NCI-H1417 (cell line): ENCODE measurements at places on chromosomes 5 and 9.

DNA sequence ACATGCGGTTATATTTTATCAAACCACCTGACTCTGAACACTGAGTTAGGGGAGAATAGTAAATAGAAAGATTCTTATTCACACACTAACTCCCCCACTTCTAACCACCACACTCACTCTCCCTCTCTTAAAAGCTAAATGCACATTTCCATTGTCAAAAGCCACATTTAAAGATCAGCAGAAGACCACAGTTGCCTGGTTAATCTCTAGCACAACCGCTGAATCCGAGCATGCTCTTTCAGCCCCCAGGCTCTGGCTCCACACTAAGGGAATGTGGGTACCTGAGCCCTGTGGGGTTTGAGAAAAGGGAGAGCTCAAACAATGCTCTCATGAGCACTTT lies 35.7 kb downstream of the PFDN1 start:
- no peak for DNase-seq

DNA sequence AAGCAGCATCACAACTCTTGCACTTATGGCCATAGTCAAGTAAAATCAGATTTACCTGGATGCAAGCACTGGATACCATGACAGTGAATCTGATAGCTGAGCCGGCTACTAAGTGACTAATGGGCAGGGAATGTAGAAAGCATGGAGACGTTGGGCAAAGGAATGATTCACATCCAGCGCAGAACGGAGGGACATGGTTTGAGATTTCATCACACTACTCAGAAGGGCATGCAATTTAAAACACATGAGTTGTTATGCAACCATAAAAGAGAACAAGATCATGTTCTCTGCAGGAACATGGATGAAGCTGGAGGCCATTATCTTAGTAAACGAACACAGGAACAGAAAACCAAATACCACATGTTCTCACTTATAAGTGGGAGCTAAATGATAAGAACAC lies 169.1 kb upstream of the PIK3R1 start:
- DNase-seq = no peak

- DNase-seq = peak; percentile 68
Observed at GRCh38 chr9:134325813-134326723, at the start of gene RXRA. Gene RXRA (plus strand): TSS chr9:134326455. CDS start chr9:134326632, 177 bp downstream.

- DNase-seq = no peak
Observed at GRCh38 chr5:133732536-133732935, 120.2 kb upstream of the FSTL4 start.

DNA sequence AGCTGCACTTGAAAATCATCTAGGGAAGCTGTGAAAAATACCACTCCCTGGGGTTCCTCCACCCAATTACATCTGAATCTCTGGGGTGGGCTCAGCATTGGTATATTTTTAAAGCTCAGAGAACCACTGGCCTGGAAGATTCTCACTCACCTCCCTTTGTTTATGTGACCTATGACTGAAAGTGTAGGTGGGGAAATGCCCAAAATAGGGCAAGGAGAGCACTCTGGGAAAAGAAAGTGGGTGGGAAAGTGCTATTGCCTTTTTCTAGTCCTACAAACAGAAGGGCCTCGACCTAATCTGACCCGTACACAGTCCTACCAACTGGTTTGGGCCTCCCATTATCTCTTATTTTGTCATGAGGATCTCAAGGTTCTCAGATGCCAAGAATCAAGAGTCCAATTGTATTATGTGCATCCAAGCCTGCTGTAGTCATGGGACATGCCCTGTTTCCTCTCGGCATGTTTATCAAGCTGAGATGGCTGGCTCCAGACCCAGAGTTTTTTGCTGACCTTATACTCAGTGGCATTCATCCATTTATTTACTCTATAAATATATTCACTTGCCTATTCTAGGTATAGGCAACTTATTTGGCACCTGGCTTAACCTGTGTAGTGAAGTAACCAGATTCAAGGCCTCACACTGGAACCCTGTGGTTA lies 483.7 kb downstream of the ENC1 start:
- no peak for DNase-seq

GRCh38 chr5:172523146-172523745 lies 68.9 kb upstream of the SH3PXD2B start:
- DNase-seq = no peak

GRCh38 chr9:134419000-134419683 lies 92.9 kb downstream of the RXRA start:
- DNase-seq = peak; percentile 15

DNA sequence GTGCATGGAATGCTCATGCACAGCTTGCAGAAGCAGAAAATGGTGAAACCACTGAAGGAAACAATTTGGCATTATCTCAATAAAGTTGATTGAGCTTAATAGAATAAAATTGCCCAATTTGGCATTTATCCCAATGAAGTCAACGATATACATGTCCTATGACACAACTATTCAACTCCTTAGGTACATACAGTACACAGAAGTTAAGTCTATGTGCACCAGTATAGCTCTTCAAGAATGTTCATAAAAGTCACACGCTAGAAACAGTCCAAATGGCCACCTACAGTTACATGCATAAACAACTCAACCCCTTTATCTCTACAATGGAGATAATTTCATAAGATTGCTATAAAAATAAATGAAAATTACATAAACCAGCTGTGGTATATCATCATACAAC lies 184.5 kb downstream of the DENND1A start:
- DNase-seq = no peak

- DNase-seq = no peak
Observed at GRCh38 chr5:130693509-130693908, 471.5 kb downstream of the HINT1 start.

DNA sequence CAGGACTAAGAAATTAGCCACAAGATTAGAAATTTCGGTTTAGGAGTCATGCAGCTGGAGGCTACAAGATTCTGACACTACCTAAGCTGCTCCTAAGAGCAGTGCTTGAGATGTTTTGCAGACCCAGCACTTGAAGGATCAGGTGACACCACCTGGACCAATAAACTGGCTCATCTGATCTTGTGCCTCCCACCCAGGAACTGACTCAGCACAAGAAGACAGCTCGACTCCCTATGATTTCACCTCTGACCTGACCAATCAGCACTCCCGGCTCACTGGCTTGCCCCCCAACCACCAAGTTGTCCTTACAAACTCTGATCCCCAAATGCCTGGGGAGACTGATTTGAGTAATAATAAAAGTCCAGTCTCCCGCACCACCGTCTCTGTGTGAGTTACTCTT lies 170.4 kb downstream of the TTC39B start:
- DNase-seq = no peak

GRCh38 chr5:38666668-38667498 lies 110.4 kb upstream of the LIFR start:
- DNase-seq = no peak

DNA sequence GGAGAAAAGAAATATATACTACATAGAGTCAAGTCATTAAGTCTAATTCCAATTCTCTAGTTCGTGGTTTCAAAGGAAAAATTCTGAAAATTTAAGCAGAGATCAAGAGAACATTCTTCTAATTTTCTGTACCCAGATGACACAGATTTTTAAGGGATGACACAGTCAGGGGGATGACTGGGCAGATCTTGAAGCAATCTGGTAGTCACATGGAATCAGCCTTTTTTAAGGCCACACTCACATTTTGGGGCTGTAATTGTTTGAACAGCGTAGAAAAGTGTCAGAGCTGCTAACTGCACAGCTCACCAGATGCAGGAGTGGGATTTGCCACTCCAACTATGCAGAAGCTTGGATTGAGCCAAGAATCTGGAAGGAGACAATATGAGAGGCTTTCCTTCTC lies 20.4 kb downstream of the PDE4D start:
- no peak for DNase-seq

DNA sequence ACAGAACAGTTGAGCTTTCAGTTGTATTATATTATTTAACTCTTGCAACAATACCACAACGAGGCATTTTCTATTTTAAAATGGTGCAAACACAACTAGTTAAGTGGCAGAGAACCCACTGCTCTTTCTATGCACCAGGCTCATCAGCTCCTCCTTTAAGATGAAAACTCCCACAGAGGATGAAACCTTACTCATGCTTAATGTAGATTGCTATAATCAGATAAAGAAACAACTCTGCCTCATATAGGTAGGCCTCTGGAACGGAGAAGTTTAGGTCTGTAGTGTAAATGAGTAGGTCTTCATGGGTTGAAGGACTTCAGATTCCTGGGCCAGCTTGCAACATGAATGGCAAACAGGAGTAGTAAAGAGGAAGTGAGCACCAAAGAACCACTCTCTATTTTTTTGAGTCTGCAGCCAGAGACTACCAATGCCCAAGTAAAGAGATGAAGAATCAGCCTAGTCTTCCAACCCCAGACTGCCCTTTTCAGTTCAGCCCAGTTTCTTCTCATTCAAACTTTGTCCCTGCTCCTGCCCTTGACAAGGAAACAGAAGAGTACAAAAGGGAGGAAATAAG lies 33.9 kb downstream of the HACD4 start:
- DNase-seq = no peak

DNA sequence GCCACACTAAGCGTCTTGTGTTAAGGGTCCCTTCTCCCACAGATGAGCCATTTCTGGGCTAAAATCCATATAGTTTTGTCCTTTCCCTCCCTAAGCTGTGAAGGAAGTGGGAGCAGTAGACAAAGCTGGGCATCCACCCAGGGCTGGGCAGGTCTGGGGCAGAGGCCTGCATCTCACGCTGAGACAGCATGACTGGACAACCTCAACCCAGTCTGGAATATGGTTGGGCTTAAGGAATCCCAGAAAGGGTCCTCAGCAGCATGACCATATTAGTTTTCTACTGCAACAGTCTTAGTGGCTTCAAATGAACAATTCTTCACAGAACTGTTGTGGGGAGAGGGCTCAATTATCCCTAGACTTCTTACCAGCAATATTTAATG lies 173.8 kb downstream of the AUH start:
- no peak for DNase-seq

DNA sequence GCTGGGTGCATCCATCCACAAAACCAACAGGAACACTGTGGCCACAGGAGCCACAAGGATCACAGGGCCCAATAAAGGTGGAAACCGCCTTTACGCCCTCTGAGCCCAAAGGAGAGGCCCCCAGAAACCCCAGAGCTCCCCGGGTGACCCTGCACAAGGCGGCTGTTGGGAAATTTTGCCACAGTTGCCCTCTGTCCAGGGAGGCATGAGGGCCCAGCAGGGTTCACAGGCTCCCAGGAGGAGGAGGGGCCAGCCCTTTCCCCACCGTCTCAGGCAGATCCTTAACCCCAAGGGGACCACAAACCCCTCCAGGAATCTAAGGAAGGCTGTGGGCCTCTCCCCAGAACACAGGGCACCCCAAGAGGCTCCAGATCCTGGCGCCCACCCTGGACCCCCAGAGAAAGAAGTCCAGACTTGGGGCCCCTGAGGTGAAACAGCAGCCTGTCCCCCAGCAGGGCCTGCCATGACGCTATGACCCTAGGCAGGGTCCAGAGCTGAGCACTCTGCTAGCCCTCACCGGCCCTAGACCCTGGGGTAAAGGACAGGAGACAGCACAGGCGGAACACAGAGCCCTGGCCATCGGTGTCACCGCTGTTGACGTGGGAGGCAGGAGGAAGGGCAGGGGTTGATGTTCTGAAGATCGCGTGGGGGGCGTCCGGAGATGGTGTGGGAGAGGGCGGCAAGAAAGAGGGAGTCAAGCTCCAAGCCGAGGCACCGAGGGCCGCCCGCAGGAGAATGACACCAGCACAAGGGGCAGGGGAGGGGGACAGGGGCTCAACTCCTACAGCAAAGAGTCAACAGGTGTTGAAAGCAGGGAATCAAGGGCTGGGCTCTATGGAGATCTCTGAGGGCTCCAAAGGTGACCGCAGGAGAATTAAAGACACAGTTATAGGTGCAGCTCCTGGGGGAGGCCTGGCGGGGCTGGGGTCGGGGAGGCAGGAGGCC lies 97.5 kb downstream of the VAV2 start:
- no peak for DNase-seq

- DNase-seq = no peak
Observed at GRCh38 chr5:78896132-78896531, 89.0 kb downstream of the ARSB start.

GRCh38 chr9:124654431-124654830 lies 116.7 kb downstream of the NR6A1 start:
- DNase-seq = no peak

DNA sequence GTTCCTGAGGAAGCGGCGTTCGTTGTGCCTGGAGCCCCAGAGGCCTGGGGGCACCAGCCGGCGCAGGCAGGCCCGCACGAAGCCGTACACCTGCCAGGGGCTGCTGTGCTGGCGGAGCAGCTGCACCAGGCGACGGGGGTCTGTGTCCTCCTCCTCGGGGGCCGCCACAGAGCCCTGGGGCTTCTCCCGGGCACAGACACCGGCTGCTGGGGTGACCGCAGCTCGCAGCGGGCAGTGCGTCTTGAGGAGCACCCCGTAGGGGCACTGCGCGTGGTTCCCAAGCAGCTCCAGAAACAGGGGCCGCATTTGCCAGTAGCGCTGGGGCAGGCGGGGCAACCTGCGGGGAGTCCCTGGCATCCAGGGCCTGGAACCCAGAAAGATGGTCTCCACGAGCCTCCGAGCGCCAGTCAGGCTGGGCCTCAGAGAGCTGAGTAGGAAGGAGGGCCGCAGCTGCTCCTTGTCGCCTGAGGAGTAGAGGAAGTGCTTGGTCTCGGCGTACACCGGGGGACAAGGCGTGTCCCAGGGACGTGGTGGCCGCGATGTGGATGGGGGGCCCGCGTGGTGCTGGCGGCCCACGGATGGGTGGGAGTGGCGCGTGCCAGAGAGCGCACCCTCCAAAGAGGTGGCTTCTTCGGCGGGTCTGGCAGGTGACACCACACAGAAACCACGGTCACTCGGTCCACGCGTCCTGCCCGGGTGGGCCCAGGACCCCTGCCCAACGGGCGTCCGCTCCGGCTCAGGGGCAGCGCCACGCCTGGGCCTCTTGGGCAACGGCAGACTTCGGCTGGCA lies 1.3 kb downstream of the TERT start:
- DNase-seq = no peak

DNA sequence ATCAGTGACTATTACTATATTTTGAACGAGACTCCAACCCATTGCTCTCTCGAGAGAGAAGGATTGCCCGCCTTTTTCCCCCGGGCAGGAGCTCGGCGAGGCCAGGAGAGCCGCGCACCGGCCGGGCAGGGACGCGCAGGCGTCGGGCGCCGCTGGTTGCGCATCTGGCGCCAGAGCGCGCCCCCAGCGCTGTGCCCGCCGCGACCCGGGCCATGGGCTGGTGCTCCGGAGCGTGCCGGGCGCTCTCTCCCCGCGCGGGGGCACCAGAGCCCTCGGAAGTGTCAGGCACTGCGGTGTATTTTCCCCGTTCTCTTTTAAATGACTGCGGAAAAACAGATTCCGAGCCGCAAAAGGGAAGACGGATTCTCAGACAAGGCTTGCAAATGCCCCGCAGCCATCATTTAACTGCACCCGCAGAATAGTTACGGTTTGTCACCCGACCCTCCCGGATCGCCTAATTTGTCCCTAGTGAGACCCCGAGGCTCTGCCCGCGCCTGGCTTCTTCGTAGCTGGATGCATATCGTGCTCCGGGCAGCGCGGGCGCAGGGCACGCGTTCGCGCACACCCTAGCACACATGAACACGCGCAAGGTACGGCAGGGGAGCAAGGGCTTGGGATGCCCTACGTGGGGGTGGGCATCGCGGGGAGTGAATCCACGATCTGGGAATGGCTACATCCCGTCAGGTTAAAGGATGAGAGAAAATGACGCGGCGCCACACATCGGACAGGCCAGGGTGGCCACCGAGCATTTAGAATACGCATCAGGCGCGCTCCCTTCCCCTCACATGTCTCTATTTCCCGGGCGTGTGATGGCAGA lies 1.1 kb upstream of the NTRK2 start:
- peak; percentile 88 for DNase-seq

- no peak for DNase-seq
Observed at GRCh38 chr9:69940674-69941073, 103.0 kb upstream of the MAMDC2 start.
